ENCODE measurements at places on chromosomes 3 and 15. TPM values are rescaled to one million over a fixed set of nuclear protein-coding genes. Genes with fewer than 3 reads are reported as not detected.

GRCh38 chr15:61518191-61518950, 289.3 kb upstream of the RORA start:
- no peak for DNase-seq

Gene ALDH1A2
- total RNA-seq: 25.0 TPM

GRCh38 chr15:99408236-99409096, 157.2 kb downstream of the LRRC28 start:
- DNase-seq: peak; percentile 73

- DNase-seq: no peak
Observed at GRCh38 chr3:26259176-26259575, 363.4 kb upstream of the LRRC3B start.

DNA sequence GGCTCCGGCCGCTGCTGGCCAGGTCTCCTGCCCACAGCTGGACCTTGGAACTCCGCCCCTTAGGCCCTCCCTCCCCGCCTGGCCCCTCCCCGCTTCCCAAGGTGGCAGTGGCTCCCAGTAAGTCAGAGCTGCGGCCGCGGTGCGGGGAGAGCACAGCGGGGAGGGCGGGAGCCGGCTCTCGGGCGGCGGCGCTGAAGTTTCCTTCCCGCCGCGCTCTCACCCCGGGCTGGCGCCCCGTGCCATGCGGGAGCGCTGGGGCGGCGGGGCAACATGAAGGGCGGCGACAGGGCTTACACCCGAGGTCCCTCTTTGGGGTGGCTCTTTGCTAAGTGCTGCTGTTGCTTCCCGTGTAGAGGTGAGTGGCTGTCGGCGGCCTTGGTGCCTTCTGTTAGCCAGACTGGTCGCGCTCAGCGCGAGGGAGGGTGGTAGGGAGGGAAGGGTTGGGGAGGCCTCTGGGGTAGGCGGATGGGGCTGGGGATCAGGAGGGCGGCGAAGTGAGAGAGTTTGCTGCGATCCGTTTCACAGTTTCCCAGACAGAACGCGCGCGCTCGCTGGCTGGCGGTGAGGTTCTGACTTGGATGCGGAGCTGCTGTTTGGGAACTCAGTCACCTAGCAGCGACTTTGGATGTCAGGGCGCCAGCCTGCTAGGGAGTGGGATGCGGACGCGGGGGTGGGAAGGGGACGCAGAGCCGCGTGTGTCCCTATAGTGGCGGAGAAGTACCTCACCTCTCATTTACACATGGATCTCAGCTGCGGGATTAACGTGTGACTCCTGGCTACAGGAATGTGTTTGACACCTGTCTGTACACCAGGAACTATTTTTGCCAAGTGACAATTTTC, 145.5 kb upstream of the UMPS start:
- peak; percentile 57 for DNase-seq

Gene PLSCR2
- 0.22 TPM for total RNA-seq

GRCh38 chr15:98786717-98787116, 138.4 kb downstream of the IGF1R start:
- no peak for DNase-seq

GRCh38 chr3:14200841-14201240, 22.2 kb downstream of the LSM3 start:
- DNase-seq: no peak

Gene PCLAF
- 8.0 TPM for total RNA-seq

- DNase-seq: no peak
Observed at GRCh38 chr3:119457246-119457645, 6.2 kb downstream of the TMEM39A start.

Gene RTP3
- not detected for total RNA-seq

Gene NOX5
- total RNA-seq: 0.20 TPM

Gene AHSG
- not detected for total RNA-seq

DNA sequence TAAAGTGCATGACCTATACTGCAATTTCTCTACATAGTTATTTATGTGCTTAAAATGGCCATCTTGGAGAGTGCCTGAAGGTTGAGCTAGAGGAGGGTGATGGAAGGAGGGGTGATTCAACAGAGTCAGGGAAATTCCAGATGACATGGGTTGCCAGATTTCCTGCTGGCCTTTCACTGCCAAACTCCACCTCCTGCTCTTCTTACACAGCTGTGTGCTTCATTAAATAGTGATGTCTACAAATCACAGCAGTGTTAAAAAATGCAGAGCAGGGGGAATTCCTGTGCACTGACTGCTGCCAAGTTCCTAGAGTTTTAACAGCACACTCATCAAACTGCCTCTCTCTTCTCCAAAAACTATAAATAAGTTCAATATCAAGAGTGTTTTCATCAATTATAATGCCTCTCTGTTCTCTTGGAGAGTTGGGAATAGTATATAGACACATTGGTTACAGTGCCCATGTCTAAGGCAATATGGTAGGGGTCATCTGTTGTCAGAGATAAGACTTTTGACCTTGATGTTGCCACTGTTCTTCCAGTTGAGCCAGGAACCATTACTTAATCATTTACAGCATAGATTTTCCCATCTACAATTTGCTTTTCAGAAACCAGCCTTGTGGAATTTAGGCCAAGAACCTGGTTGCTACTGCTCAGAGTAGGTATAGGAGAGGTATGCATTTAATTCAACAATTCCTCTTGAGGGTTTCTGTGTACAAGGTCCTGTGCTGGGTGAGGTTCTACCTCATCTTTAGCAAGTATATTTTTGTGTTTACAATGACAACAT, 79.6 kb downstream of the TP63 start:
- DNase-seq: peak; percentile 42

- no peak for DNase-seq
Observed at GRCh38 chr3:45269952-45270351, 43.9 kb upstream of the TMEM158 start.

DNA sequence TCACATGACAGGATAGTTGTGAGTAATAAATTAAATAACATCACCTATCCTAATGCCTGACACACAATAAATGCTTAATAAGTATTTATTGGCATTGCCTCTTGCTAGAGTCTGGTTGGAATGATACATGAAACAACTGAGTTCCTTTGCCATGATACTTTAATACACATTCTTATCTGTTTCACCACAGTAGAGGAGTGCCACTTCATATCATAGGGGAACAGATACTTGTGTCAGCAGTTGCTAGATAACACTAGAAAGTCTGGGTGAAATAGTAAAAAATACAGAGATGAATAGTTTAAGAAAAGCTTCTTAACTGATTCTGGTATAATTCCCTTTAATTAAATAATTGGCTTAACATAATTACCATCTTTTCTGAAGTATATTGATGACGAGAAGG, 380.0 kb upstream of the GOLIM4 start:
- DNase-seq: no peak

DNA sequence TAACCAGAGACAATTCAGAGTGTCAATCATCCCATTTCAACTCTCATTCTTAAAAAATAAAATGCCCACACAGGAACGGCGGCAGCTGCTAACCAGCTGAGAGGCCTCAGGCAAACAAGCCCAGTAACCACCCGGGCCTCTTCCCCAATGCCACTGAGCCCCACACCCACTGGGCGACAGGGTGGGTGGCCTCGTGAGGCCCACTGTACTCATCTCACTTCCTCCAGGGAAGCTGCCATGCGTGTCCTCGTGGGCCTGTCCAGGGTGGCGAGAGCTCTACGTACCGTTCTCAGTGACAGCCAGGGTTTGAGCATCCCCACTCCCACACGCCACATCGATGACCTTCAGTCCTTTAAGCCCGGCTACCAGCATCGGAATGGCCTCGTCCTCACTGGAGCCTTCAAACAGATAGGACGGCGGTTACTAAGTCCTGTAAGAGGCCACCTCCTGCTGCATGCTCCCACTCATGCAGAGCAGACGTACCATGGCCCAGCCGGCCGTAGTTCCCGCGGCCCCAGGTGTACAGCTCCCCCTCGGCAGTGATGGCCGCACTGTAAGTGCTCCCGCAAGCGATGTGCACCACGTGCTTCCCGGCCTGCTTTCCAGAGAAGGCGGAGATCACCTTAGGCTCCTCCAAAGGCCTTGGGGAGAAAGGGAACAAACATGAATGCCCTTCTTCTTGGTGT, 56.5 kb downstream of the HERC2 start:
- no peak for DNase-seq

DNA sequence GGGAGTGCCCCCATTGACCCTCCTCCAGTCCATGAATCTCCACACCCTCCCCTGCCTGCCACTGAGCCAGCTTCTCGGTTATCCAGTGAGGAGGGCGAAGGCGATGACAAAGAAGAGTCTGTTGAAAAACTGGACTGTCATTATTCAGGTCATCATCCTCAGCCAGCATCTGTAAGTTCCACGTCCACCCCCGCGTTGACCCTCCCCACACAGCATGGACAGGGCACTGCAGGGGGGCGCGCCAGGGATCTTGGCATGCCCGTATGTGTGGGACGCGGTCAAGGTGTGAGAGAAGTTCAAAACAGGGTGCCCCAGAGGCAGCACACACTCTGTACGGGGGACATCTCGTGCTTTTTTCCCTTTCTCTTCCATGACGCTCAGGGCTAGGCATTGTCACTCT, 33.1 kb downstream of the PSMD6 start:
- no peak for DNase-seq

- DNase-seq: no peak
Observed at GRCh38 chr3:98770261-98771039, 7.3 kb downstream of the ST3GAL6 start.

DNA sequence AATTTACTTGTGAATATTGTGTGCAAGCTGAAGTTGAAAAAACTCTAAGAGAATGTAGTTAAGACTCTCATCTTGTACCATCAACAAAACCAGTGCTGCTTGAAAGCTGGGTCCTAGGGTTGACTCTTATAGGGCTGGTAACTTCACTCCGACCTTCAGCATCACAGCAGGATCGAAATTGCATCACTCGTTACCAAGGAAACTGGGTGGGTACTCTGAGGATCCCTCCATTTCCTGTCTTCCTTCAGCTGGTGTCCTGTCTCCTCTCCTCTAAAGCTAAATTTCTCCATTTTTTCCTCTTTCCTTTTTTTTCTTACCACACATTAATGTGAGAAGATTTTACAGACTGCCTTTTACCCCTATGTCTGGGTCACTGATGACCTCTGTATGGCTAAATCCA, 3.0 kb upstream of the APH1B start:
- DNase-seq: no peak

Gene VPS18
- total RNA-seq: 19.9 TPM

DNA sequence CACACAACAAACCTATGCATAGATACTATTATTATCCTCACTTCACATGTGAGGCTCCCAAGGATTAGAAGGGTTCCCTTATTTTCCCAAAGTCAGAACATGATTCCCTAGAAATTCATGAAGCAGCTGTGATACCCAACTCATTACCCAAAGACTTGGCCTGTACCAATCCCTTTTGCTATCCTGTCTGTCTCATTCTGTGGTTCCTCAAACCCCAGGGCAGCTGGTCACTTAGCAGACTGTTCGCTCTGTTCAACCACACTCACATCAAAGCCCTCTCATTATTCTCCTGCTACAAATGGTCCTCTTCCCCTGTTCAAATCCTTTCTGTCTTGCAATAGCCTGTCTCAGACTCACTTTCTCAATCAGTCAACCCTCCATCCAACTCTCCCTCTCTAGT, 154.3 kb upstream of the TRIM42 start:
- DNase-seq: no peak

Gene HYAL3
- total RNA-seq: 4.2 TPM

- DNase-seq: no peak
Observed at GRCh38 chr3:39166932-39167532, 13.6 kb upstream of the CSRNP1 start.

Gene DUOXA1
- total RNA-seq: not detected

GRCh38 chr15:33026614-33027013, 167.9 kb downstream of the FMN1 start:
- DNase-seq: no peak

Gene CCDC13
- total RNA-seq: 15.0 TPM

DNA sequence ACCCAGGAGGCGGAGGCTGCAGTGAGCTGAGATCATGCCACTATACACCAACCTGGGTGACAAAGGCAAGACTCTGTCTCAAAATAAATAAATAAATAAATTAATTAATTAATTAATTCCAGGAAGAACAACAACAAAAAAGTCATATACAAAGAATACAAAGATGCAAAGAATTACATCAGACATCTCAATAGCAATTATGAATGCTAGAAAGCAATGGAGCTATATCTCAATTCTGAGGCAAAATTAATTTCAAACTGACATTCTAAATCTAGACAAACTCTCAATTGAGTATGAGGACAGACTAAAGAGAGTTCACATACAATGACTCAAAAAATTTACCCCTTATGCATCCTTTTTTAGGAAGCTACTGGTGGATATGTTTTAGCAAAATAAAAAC, 69.6 kb upstream of the CTNNB1 start:
- DNase-seq: no peak

Gene ITIH1
- 0.44 TPM for total RNA-seq

GRCh38 chr15:57220205-57220604, 156.1 kb upstream of the CGNL1 start:
- no peak for DNase-seq

Gene KAT2B
- total RNA-seq: 41.8 TPM

Gene LXN
- total RNA-seq: 25.5 TPM

- DNase-seq: no peak
Observed at GRCh38 chr3:177196008-177196455, 1.2 kb downstream of the TBL1XR1 start.

Gene LDHAL6B
- not detected for total RNA-seq

Gene THPO
- total RNA-seq: 0.40 TPM

Gene HRH1
- 21.3 TPM for total RNA-seq

- no peak for DNase-seq
Observed at GRCh38 chr15:32718227-32718820, 520 bp downstream of the GREM1 start.

Gene EFHB
- 7.2 TPM for total RNA-seq

Gene KCNMB2
- total RNA-seq: 22.9 TPM

Gene PLIN1
- total RNA-seq: 0.55 TPM

Measured in spinal cord (tissue), 10 donors.